Hematopoietic multipotent progenitor cell treated with erythropoietin and hydrocortisone succinate and interleukin-3 and kit ligand, for 17 days (in vitro differentiated cells): ENCODE measurements at places on chromosomes 12 and 14.

DNA sequence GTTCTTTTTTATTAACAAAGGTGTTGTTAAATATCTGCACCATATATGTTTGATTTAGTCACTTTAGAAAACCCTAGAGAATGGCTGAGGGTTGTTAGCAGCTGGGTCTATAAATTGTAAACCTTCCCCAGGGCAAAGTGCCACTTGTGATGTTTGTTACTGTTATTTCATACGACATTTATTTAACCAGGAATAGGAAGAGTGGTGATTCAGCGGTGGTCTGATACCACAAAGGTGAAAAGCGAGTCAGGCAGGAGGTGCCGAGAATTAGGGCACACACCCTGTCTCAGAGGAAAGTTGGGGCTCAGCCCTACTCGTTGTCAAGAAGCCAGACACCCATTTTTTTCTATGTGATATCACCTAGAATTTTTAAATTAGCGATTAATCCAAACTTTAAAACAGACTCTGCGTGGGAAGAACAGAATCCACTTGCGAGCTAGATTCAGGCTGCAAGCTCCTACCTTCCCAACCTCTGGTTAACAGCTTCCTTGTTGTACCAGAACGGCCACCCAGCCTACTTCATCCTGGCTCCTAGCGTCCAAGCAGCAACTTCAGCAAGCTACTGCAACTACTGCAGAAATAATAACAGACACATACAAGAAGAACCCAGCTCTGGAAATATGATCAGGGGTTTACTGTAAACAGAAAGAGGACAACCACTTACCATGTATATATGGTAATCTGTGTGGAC is 126.7 kb downstream of the TMEM132D start:
- DNase-seq = no peak

DNA sequence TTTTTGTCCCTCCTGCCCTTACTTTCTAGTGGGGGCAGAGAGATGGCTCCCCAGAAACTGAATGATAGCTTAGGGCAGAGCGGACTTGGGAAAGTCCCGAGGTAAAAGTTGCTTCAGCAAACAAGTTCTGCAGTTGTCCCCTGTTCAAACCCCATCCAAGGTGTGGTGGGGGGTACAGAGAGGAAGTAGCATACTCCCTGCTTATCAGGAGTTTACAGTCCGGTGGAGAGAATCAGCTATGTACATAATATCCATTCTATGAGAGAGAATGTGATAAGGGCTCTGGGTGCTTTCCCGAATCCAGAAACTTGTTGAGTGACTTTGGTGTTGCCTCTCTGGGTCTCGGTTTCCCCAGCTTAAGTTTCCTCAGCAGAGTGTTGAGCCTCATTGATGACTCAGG is 40.4 kb upstream of the VRK1 start:
- no peak for DNase-seq

- DNase-seq = no peak
These were observed 48.9 kb downstream of the SMOC1 start for GRCh38 chr14:69928111-69928523.

- no peak for DNase-seq
These were observed 113.5 kb downstream of the BCAT1 start for GRCh38 chr12:24835377-24835776.

GRCh38 chr12:122860040-122860853 is 25.0 kb downstream of the HIP1R start:
- DNase-seq = peak; percentile 85

- DNase-seq = no peak
These were observed 700 bp downstream of the PRKAG1 start for GRCh38 chr12:49017891-49018260.

DNA sequence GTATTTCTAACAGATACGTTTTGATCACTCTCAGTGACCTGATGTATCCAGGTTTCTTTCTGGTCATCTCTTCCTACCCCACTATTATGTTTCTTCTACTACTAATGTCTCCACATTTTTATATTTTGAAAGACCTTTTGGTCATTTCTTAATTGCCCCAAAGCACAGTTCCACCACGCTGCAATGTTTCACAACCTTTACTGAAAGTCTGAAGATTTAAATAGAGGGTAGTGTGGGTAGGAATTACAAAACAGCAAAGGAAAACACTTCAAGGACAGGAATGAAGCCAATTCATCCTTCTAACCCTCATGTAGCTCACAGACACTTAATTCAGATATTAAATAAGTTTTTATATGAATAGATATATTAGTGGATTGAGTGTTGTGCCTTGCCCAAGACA is 36.1 kb upstream of the SLC16A7 start:
- DNase-seq = no peak

DNA sequence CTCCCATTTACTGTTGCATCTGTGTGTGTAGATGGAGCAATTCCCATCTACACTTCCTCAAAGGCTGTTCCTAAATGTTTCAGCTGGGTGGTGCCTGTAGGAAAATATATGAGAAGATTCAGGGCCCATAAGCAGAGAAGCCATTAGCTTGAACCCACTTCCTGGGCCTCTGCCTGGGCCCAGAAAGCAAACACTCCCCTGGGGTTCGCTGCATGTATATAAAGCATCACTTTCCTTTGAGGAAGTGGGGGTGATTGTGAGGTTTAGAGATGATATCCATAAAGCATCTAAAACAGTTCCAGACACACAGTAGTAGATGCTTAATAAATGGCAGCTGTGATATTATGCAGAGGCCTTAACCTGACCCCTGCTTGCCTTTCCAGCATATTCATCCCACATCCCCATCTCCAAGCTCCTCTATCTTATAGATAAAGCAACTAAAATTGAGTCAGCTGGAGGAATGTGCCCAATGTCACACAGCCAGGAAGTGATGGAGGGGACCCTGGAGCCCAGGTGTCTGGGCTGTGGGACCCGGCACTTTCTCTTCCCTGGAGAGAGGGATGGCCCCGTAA is 280.0 kb upstream of the CRY1 start:
- DNase-seq = no peak

DNA sequence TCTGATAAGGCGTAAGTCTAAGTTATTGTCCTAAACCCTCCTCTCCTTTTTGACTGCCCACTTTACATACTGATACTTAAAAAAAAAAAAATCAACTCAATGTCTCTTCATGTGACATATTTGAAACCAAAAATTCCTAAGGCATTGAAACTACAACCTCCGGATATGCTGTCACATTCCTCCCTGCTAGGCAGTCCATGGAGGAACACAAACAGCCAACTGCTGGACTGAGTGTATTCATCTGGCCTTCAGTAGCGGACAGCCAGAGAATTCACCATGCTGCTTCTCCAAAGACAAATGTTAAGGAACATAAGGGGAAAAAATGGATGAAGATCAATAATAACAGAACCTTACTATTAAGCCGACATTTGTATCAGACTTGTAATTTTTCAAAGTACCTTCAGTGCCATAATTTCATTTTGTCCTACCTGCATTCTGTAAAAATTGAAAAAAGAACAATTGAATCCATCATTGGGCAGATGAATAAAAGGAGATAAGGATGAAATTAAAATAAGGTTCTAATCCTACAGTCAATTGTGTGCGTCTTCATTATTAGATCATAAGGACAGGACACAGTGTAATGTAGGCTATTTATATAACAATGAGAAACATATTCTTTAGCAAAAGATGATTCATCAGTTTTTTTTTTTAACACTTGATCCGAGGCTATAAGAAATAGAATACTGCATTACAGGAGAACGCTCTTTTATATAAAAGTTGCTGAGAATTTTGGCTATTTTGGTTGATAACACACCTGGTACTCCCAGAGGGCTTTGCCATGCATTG is 12.2 kb downstream of the RERG start:
- no peak for DNase-seq

DNA sequence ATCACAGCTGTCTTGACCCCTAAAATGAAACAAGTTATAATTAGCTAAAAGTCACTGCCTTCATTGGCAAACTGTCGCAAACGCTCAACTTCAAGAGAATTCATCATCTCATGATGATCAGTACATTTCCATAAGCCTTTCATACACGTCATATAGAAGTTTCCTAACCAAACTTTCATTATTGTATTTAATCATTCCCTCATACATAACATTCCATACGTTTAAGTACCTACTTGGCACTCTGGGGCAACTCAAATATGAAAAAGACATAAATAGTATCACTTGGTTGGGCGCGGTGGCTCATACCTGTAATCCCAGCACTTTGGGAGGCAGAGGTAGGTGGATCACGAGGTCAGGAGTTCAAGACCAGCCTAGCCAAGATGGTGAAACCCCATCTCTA is 12.4 kb upstream of the PPP2R5E start:
- DNase-seq = no peak

- DNase-seq = no peak
These were observed 69.5 kb upstream of the DICER1 start for GRCh38 chr14:95226801-95227200.

DNA sequence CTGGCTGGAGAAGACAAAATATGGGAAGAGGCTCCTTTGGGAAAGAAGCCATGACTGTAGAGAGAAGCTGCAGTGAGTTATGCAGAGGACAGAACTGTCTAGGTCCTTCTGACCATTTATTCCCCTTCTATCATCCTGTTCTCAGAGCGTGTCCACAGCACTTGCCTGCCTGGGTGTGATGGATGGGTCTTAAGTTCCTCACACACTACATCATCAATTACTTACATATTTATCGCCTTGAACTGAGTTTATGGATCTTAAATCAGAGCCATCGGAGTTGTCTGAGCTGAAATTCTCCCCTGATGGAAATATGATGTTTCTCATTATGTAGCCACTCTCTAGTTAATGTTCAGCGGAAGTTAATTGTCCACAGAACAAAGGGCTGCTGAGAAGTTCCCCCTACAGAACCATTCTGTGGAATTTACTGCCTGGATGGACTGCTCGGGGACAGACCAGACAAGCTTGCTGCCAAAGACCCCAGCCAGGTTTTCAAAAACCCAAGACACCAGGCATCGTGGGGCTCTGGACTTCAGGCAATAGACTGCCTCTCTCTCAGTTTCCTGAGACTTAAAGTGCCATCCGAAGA is 232.5 kb upstream of the NOS1 start:
- DNase-seq = no peak

- no peak for DNase-seq
These were observed 577.7 kb downstream of the SLC16A7 start for GRCh38 chr12:60173224-60174170.

DNA sequence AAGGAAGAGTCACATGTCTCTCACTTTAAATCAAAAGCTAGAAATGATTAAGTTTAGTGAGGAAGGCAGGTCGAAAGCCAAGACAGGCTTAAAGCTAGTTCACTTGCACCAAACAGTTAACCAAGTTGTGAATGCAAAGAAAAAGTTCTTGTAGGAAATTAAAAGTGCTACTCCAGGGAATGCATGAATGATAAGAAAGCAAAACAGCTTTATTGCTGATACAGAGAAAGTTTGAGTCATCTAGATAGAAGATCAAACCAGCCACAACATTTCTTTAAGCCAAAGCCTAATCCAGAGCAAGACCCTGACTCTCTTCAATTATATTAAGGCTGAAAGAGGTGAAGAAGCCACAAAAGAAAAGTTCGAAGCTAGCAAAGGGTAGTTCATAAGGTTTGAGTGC is 193.6 kb downstream of the MSRB3 start:
- DNase-seq = no peak

DNA sequence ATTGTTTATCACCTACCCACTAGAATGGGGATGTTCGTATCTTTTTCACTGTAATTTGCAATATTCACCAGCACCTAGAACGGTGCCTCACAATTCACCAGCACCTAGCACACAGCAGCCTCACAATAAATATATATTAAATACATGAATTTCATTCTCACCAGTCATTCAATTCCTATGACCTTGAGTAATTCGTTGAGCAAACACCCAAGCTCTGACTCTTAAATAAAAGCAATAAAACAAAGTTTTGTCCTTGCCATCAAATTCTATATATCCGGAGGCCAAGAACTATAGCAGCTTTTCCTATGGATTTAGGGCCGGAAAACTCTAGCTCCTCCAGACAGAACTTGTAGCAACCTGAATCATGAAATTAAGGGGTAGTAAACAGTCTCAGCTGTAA is 981 bp downstream of the VTI1B start:
- DNase-seq = no peak
